Activated T-helper 17 cell treated with anti-CD3 and anti-CD28 coated beads, Interleukin-2, amount 50 U/mL, for 72 hours (primary cell): ENCODE measurements at places on chromosomes 16 and 17.

GRCh38 chr16:75318737-75319136, 67.3 kb upstream of the BCAR1 start:
- no peak for ATAC-seq

DNA sequence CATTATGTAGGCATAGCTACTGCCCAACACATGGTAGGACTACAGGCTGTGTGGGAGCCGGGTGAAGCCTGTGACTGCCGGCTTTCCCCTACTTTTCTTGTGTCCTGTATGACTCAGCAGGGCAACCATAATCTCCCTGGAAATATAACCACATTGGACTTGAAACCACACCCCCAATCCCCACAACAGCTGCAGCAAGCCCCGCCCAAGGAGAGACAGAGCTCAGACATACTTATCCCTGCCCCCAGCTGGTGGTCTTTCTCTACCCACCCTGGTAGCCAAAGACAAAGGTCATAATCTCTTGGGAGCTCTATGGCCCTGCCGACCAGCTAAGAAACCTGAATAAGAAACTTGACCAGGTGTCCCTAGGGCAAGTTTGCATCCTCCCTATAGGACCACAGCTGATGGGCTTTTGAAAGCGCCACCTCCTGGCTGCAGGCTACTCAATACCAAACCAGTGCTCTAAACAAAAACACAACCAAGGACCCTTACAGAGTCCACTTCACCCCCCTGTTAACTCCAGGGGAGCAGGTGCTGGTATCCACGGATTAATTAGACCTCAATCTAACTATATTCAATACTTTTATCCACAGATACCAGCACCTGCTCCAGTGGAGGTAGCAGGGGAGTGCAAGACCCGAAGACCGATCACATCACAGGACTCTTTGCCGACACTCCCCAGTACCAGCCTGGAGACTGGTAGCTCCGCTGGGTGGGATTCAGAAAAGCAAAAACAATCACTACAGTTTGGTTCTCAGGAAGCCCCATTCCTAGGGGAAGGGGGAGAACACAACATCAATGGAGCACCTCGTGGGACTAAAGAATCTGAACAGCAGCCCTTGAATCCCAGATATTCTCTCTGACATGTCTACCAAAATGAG, 91.2 kb downstream of the IRX5 start:
- no peak for ATAC-seq

DNA sequence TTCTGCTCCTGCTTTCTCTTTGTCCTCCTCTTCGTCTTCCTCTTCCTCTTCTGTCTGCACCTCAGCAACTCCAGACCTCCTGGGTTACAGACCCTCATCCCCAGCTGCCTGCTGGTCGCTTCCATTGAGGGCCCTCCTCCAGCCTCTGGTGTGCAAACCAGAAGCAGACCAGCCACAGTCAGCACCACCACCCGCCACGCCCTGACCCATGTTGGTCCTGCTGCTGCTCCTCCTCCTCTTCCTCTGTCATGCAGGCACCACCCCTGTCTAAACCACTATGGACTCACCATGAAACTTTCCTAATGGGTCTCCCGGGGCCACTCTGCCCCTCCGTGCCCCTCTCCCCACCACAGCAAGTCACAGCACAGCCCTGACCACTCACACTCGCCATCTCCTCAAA, 11.4 kb upstream of the OGFOD3 start:
- ATAC-seq = no peak

DNA sequence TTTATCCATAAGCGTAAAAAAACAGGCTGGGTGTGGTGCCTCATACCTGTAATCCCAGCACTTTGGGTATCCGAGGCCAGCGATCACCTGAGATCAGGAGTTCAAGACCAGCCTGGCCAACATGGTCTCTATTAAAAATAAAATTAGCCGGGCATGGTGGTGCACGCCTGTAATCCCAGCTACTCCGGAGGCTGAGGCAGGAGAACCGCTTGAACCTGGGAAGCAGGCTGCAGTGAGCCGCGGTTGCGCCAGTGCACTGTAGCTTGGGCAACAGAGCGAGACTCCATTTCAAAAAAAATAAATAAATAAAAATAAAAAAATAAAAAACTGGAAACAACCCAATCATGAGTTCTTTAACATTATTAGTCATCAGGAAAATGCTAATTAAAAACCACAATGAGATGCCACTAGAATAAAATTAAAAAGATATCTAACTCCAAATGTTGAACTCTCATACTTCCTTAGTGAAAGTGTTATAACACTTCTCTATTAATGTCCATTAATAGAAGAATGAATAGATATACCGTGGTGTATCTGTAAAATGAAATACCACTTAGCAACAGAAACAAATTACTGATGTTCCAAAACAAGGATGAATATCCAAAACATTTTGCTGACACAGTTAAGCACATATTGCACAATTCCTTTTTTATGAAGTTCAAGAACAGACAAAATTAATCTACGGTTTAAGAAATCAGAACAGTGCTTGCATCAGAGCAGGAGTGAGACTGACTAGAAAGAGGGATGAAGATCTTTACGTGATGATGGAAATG, 13.1 kb downstream of the MPHOSPH6 start:
- no peak for ATAC-seq

GRCh38 chr17:50133769-50134099, 3.8 kb upstream of the SAMD14 start:
- no peak for ATAC-seq

- no peak for ATAC-seq
These were observed 538.5 kb upstream of the CDH11 start for GRCh38 chr16:65660390-65660789.

- no peak for ATAC-seq
These were observed 40.3 kb upstream of the TNRC6A start for GRCh38 chr16:24689128-24689527.

GRCh38 chr16:962366-962765, 8.4 kb downstream of the LMF1 start:
- no peak for ATAC-seq

DNA sequence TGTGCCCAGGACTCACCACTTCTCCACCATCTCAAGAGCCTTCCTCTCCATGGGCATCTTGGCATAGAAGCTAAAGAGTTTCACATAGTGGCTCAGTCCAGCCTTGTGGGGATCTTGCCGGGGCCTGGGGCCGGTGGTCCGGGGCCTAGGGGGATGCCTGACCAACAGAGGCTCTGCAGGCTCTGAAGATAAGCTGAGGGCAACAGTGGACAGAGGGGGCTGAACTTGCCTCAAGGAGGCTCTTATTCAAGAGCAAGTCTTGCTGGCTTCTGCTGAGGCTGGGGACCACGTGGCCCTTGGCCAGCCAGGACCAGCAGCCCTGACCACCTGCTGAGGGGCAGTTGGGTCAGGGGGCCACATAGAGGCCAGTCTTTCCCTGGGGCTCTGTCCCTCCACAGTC, 13.5 kb upstream of the THAP11 start:
- ATAC-seq = no peak
